Ammon's horn (tissue), 1 donor: ENCODE measurements at places on chromosomes 7 and 10.

- no peak for DNase-seq
Measured at GRCh38 chr10:75548356-75548755, 116.9 kb downstream of the LRMDA start.

GRCh38 chr7:142383841-142384492 is 126.1 kb upstream of the PRSS58 start:
- no peak for DNase-seq

- no peak for DNase-seq
Measured at GRCh38 chr7:36821617-36822016, 97.3 kb upstream of the AOAH start.

DNA sequence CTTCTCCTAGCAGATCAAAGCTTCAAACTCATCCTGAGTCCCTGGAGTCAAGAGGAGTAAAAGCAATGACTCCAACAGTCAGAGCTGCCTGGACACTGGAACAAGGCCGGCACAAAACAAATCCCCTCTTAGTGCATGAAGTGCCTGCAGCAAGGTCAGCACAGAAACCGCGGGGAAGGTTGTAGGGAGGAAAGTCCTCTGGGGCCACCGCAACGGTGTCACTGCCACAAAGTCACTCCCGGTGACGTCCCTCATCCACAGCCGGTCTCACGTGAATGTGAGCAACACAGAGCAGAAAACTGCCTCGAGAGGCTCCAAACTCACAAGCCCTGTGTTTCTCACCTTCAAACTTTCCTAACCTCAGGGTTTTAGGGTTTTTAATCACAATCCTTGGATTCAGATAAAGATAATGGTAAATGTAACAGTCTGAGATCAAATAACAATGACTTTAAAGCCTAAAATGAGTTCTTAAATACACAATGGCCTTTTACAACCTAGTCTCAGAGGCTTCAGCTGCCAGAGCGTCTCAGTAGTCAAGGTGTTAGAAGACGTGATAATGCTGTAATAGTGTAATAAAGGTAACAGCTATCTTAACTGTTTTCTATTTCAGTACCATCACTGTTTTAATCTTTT is 274.3 kb downstream of the ZMYND11 start:
- DNase-seq: no peak

DNA sequence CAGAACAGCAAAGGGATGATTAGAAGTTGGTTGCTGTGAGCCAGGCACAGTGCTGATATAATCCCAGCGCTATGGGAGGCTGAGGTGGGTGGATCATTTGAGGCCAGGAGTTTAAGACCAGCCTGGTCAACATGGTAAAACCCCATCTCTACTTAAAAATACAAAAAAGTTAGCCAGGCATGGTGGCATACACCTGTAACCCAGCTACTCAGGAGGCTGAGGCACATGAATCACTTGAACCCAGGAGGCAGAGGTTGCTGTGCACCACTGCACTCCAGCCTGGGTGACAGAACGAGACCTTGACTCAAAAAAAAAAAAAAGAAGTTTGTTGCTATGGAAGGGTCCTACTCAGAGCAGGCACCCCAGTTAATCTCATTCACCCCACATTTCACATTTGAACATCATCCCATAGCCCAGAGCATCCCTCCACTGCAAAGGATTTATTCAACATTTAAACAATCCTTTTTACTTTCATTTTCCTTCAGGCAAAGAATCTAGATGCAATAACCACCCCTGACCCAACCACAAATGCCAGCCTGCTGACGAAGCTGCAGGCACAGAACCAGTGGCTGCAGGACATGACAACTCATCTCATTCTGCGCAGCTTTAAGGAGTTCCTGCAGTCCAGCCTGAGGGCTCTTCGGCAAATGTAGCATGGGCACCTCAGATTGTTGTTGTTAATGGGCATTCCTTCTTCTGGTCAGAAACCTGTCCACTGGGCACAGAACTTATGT is 4.1 kb downstream of the IL6 start:
- DNase-seq: no peak

DNA sequence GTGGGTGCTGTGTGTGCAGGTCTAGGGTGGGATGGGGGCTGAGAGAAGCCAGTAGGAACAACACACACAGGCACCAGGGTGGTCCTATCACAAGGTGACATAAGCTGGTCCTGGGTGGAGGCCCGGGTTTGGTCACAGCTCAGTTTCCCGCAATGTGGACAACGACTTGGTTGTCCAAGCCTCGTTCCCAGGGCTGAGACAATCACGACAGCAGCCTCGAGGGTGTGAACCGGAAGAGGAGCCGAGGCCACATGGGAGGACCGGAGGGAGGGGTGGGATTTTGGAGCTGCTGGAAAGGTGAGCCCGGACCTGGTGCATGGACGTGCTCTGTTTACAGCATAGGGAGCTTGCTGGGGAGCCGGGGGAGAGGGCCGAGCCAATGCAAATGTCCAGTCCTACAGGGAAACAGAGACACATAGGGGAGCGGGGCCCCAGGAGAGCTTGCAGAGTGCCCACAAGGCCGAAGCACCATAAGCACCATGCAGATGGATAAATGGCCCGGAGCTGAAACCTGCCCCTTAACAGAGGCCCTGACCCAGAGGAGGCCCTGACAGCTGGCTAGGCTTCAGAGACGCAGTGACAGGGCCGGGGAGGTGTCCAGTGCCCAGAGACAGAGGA is 92.8 kb downstream of the PRKAG2 start:
- DNase-seq: no peak

DNA sequence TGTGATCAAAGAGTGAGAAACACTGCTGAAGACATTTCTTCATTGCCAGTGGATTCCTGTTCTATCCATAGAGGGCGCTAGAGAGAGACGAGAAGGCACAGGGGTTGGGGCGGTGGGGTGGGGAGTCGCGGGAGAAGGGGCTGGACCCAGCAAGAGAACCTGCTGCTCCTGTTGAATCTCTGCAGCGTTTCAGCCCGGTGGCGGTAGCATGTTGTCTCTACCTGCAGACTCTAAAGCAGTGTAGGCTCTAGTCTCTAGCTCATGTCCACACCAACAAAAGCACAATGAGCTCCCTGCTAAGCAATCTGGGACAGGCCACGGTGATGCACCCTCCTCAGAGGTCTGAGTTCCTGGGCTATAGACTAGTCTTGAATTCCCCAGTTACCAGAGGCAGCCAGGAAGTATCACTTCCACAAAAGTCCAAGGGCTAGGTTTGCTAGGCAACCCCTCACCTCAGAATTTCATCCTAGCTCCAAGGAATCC is 167.7 kb downstream of the DGKB start:
- no peak for DNase-seq
